ENCODE measurements at places on chromosomes 16 and 17. TPM values are rescaled to one million over a fixed set of nuclear protein-coding genes. Genes with fewer than 3 reads are reported as not detected.

The CXCL16 gene
- total RNA-seq = 24.9 TPM

The CA5A gene
- total RNA-seq = not detected

The MYH1 gene
- not detected for total RNA-seq

The CCDC144A gene
- total RNA-seq = 8.2 TPM

The C17orf100 gene
- total RNA-seq = 16.5 TPM

GRCh38 chr16:381012-381788 lies 578 bp downstream of the PGAP6 start:
- H3K4me1 ChIP-seq = no peaks in the 10 kb centered on the region
- H3K27me3 ChIP-seq = no peaks in the 10 kb centered on the region
- H3K36me3 ChIP-seq = no peaks in the 10 kb centered on the region
- DNase-seq = no peak
- peak overlapping the region; percentile 82 for H3K27ac ChIP-seq

DNA sequence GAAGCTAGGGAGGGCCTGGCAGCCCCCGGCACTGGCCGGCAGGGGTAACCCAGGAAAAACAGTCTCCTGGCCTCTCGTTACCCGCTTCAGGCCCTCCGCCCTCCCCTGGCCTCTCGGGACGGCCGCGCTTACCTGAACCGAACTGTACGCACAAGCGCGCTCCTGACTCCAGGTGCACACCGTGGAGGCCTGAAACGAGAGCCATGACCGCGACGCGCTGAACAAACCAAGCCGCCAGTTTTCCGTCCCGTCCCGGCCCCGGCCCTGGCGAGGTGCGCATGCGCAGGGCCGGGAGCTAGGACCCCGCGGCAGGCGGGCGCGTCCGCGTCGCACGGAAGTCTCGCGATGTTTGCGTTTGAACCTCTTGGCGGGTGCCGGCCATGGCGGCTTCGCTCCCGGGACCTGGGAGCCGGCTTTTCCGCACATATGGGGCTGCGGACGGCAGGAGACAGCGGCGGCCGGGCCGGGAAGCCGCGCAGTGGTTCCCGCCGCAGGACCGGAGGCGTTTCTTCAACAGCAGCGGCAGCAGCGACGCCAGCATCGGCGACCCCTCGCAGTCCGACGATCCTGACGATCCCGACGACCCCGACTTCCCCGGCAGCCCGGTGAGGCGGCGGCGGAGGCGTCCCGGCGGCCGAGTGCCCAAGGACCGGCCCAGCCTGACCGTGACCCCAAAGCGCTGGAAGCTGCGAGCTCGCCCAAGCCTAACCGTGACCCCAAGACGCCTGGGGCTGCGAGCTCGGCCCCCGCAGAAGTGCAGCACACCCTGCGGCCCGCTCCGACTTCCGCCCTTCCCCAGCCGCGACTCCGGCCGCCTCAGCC lies at the start of gene HASPIN:
Gene HASPIN (plus strand): TSS at position 348 of the 822 bp plus-strand sequence. CDS start 33 bp downstream, at position 381.
- peak; percentile 95 for DNase-seq
- peak within 1 kb of the TSS; percentile 99 for H3K4me3 ChIP-seq
- H3K36me3 ChIP-seq = no peaks in the 10 kb centered on the region
- peaks cover 15% of the 10 kb centered on the region for H3K4me1 ChIP-seq
- peak within 1 kb of the TSS; percentile 92 for H3K27ac ChIP-seq
